ENCODE measurements at places on chromosomes 2 and 18.

GRCh38 chr2:152635635-152636298, 81.5 kb downstream of the PRPF40A start:
- H3K4me1 ChIP-seq = no peaks in the 10 kb centered on the region
- no peaks in the 10 kb centered on the region for H3K36me3 ChIP-seq
- H3K4me3 ChIP-seq = no peak overlapping the region
- no peaks in the 10 kb centered on the region for H3K27me3 ChIP-seq
- peak; percentile 43 for DNase-seq

DNA sequence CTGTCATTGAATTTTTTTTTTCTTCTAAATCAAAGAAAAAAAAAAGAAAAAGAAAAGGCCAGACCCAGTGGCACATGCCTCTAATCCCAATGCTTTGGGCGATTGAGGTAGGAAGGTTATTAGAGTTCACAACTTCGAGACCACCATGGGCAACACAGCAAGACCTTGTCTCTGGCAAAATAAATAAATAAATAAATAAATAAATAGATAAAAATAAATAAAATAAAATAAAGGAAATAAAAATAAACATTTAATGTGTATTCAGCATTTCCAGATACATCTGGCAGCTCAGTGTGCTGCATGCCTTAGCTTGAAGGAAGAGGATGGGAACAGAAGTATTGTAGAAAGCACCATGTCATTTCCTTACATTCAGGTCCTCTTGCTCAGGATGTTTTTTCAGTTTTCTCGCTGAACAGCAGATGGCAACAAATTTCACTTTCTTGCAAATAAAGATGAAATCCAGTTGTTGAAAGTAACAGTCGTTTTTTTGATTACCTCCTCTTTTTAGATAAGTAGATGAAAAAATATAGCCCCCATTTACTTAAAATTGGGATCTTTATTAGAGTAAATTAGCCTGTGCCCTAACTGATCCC, 25.7 kb upstream of the FAM178B start:
- H3K27ac ChIP-seq = no peak overlapping the region
- DNase-seq = peak; percentile 8
- H3K27me3 ChIP-seq = peaks cover 9% of the 10 kb centered on the region
- no peaks in the 10 kb centered on the region for H3K36me3 ChIP-seq
- H3K4me3 ChIP-seq = no peak overlapping the region

DNA sequence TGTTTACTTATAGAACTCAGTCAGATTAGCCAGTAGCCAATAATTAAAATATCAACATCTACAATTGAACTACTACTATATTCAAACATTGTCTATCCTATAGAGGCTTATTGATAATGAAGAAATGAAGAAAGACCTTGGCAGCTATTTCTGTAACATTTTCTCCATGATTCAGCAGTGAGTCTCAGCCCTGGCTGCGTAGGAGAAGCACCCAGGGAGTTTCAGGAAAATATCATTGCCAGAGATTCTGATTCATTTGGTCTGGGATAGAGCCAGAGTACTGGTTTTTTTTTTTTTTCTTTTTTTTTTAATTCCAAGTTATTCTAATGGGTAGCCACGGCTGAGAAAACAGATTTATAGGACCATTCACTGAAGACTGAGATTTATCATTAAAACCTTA, 404.8 kb downstream of the TXNL1 start:
- no peak overlapping the region for H3K27ac ChIP-seq
- H3K4me3 ChIP-seq = no peak overlapping the region
- no peaks in the 10 kb centered on the region for H3K36me3 ChIP-seq
- no peak for DNase-seq
- peaks cover 12% of the 10 kb centered on the region for H3K27me3 ChIP-seq

DNA sequence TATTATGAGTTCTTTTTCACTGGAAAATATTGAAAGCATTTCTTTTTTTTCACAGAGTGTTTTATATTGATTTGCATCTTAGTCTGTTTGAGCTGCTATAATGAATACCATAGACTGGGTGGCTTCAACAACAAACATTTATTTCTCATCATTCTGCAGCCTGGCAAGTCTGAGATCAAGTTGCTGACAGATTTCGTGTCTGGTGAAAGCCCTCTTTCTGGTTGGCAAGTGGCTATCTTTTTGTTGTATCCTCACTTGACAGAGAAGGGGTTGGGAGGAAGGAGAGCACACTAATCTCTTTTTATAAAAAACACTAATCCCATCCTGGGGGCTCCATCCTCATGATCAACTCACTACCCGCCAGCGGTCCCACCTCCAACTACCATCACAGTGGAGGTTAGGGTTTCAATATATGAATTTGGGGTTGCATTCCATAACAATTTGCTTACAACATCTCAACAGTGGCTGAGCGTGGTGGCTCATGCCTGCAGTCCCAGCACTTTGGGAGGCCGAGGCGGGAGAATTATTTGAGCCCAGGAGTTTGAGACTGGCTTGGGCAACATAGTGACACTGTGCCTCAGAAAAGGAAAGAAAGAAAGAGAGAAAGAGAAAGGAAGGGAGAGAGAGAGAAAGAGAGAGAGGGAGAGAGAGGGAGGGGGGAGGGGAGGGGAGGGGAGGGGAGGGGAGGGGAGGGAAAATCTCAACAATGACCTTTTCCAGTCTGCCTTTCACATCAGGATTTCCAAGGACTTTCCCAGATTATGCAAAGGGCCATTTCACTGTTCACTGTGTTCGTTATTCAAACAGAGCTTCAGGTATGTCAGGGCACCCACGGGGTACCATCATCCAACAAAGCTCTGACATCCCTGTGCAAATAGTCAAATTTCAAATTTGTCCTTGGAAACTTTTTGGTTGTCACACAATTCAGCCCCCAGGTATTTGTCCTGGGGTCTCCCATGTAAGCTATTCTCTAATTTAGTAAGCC, 111.1 kb downstream of the AP1S3 start:
- H3K36me3 ChIP-seq = no peaks in the 10 kb centered on the region
- H3K4me3 ChIP-seq = no peak overlapping the region
- H3K27ac ChIP-seq = no peak overlapping the region
- H3K27me3 ChIP-seq = peaks cover 14% of the 10 kb centered on the region
- no peaks in the 10 kb centered on the region for H3K4me1 ChIP-seq

DNA sequence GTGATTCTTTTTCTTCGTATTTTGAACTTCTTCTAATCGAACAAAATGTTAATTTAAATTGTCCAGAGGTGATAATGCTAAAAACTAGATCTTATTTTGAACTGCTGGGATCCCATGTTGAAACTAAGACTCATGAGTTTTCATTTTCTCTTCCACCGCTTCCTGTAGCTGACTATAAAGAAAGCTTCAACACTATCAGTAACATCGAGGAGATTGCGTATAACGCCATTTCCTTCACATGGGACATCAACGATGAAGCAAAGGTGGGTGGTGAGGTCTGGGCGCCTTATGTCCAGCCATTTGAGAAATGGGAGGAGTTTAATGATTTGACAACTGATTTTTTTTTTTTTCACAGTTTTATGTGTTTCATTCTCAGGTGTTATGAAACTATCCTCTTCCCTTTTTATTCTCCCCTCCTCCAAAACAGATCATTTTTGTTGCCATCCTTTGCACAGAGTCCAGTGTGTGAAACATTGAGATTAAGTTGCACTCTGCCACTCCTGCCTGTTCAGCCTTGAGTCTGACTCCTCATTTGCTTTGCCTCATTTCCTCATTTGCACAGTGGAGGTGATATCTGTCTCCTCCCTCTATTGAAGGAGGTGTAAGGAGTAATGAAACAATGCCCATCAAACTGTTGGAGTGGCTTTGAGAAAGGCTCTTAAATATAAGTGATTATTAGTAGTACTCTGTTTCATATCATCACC, 13.8 kb downstream of the GRHL1 start:
- H3K4me1 ChIP-seq = peaks cover 9% of the 10 kb centered on the region
- H3K4me3 ChIP-seq = no peak overlapping the region
- no peaks in the 10 kb centered on the region for H3K36me3 ChIP-seq
- H3K27me3 ChIP-seq = no peaks in the 10 kb centered on the region

- peak overlapping the region; percentile 32 for H3K27ac ChIP-seq
- H3K4me1 ChIP-seq = peaks cover 67% of the 10 kb centered on the region
- peaks cover 31% of the 10 kb centered on the region for H3K36me3 ChIP-seq
These were observed 4.3 kb downstream of the AGPS start for GRCh38 chr2:177396703-177397460.

DNA sequence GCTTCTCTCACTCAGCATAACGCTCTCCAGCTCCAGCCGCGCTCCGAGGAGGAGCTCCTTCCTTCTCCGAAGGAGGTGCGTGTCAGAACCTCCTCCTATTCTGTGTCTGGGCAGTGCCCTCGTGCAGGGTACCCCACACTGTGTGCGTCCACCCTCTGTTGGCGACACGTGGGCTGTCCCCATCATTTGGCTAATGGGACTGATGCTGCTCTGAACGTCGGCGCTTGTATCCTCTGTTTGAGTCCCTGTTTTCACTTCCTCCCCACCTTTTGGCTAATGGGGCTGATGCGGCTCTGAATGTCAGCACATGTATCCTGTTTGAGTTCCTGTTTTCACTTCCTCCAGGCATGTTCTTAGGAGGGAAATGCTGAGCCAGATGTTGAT, 22.2 kb downstream of the KCNG2 start:
- no peak overlapping the region for H3K4me3 ChIP-seq
- H3K36me3 ChIP-seq = no peaks in the 10 kb centered on the region
- H3K27ac ChIP-seq = no peak overlapping the region
- peaks cover 8% of the 10 kb centered on the region for H3K4me1 ChIP-seq
- peaks cover 15% of the 10 kb centered on the region for H3K27me3 ChIP-seq
- DNase-seq = no peak
